ENCODE measurements at places on chromosomes 16 and 17.

DNA sequence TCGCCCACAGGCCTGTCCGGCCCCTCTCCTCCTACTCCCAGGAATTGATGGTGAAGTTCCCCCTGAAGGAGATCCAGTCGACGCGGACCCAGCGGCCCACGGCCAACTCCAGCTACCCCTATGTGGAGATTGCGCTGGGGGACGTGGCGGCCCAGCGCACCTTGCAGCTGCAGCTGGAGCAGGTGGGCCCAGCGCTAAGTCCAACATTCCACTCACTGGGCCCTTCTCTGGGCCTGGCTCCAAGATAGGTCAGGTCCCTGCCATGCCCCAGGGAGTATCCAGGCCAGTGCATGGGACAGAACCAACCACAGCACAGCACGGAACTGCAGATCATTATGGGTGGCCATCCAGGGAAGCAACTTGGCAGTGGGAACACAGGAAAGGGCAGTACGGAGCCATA, 9.9 kb upstream of the ALKBH5 start:
- DNase-seq, result no peak

DNA sequence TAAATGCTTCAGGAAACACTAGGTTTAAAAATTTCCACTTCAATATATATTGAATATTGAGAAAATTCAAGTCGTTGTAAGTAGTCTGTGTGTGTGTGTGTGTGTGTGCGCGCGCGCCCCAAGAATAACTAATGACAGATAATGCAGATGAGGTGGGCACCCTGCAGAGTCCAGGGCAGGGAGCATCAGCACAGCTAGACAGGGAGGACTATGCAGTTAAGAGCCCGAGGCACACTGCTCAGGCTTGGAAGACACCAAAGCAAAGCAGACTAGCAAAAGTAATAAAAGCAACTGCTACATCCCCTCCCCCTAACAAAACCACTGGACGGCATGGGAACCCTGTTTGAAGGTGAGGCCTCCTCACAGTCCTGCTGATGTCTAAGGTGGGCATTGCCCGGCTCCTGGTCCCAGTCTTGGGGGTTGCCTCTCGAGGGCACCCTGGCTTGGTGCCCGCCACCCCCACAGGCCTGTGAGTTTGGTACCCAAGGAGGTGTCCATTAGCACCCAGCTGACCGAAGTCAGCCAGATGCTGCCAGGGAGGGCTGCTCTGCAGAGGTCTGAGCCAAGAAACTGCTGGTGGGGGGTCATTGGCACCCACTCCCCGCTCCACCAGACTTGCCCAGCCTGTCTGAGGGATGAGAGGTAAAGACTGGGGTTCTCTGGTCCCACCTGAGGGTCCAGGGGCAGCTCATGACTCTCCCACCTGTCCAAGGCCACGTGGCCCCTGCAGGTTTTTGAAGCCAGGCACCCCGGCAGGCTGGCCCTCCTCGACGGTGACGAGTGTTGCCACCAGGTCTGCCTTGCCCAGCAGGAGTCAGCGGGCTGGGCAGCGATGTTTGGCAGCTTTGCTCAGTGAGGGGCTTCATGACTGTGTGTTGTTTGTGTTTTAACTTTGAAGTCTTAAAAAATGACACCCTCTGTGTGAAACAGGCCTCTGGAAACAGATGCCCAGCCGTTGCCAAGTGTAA, 18.7 kb downstream of the LRRC75A start:
- no peak for DNase-seq

GRCh38 chr16:10253409-10253808, 71.2 kb upstream of the GRIN2A start:
- no peak for DNase-seq

GRCh38 chr17:6380915-6381438, 53.9 kb downstream of the AIPL1 start:
- DNase-seq, result no peak

GRCh38 chr16:79632289-79632688, 31.8 kb upstream of the MAF start:
- DNase-seq, result no peak

DNA sequence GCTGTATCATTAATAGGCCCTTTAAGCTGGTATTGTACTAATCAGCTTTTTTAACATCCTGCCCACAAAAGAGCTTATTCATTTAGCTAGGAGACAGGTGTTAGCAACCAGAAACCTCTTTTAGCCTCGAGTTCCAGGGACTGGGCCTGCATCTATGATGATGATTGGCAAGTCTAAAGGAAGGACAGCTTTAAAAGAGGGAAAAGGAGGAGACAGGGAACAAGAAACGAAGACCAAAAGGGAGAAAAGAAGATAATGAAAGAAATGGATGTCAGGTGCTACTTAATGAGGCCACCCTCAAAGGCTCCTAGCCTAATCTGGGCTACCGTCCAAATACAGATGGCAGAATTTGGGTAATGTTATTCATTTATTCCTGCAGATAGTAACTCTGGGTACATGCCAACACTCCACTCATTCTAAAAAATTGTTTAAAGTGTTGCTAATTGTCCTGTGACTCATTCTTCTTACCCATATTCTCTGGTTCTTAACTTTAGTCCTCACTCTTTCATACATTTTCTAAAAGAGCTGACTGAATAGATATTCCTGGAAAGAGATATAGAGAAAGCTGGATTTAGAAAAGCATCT, 18.7 kb upstream of the RFFL start:
- DNase-seq, result peak; percentile 68

DNA sequence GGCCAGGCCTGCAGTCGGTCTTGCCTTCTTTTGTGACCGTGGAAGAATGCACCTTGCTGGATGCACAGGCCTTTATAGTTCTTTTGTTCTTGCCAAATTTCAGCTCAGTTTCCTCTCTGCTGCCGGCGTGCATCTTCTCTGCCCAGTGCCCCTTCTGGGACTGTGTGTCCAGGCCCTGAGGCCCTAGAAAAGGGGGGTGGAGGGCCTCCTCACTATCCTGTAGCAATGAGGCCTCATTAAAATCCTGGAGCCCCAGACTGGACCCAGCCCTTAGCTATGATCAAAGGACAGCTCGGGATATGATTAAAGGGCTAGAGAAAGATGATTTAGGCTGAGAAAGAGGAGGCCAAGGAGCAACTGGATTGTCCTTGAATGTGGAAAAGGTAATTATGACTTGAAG, 229.8 kb downstream of the SEC14L1 start:
- DNase-seq, result no peak

- no peak for DNase-seq
Measured at GRCh38 chr17:77869665-77870132, 88.8 kb upstream of the TNRC6C start.

DNA sequence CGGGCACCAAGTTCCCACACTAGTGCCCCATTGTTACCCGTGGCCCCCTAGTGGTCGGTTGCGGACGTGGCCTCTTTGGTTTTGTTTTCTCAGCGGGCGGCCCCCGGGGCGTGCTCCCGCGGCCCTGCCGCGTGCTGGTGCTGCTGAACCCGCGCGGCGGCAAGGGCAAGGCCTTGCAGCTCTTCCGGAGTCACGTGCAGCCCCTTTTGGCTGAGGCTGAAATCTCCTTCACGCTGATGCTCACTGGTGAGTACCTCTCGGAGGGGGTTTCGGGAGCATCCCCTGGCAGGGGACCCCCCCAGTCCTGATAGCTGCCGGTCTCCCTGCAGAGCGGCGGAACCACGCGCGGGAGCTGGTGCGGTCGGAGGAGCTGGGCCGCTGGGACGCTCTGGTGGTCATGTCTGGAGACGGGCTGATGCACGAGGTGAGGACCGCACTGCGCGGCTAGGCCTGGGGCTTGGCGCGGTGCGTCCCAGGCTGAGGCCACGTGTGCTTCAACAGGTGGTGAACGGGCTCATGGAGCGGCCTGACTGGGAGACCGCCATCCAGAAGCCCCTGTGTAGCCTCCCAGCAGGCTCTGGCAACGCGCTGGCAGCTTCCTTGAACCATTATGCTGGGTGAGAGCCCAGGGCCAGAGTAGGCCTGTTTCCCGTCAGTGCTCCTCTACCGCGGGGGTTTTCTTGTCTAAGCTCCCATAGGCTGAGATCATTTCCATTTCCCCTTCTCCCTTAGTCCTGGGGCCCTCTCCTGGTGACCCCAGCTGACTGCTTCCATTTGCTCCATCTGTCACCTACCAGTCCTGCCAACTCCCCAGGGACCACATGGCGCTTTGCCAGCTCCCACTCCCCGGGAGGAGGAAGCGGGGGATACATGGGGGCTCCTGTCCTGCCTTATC, 1.7 kb downstream of the SPHK1 start:
- peak; percentile 94 for DNase-seq

- no peak for DNase-seq
Measured at GRCh38 chr16:75354170-75354569, 79.1 kb downstream of the CFDP1 start.

DNA sequence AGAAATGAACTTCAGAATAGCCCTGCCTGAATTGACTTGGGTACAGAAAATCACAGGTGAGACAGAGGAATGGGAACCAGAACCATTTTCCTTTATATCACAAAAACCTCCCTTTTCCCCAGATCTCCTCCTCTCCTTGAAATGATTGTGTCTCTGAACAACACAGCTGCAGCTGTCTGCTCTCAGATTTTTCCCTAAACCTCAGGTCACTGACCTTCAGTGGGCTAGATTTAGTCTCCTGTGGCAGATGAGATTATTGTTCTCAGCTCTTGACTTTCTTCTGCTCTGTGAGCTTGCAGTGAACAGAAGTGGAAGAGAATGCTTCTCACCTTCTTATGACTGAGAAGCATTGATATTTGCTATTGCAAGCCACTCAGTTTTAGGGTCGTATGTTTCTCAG, 92.3 kb upstream of the FAM20A start:
- no peak for DNase-seq

DNA sequence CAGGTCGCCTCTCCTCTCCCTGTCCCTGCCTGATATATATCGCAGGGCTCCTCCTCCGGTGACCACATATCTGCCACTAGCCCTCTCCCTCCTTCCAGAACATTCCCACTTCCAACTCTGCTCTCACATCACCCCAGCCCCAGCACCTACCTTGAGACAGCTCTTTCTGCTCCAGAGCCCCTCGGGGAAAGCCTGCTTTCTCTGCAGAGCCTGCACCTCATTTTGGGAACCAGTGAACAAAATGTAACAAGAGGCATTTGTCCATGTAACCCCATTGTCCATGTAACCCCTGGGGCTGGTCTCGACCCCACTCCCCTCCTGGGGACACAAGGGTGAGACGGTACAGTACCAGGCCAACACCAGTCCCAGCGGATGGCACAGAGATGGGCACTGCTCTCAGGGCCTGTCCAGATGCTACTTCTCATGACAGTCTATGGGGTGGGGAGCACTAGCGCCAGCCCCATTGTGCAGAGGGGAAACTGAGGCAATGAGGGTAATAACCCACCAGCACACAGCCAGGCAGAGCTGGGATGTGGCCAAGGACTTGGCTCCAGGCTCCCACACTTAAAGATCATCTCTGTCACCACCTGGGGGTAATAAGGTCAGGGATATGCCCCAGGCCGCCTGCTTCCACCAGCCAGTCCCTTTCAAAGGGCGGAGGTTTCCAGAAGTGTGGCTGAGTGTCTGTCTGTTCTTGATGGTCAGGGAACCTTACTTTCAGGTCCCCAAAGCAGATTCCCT, 42.9 kb downstream of the TBC1D16 start:
- DNase-seq, result no peak

DNA sequence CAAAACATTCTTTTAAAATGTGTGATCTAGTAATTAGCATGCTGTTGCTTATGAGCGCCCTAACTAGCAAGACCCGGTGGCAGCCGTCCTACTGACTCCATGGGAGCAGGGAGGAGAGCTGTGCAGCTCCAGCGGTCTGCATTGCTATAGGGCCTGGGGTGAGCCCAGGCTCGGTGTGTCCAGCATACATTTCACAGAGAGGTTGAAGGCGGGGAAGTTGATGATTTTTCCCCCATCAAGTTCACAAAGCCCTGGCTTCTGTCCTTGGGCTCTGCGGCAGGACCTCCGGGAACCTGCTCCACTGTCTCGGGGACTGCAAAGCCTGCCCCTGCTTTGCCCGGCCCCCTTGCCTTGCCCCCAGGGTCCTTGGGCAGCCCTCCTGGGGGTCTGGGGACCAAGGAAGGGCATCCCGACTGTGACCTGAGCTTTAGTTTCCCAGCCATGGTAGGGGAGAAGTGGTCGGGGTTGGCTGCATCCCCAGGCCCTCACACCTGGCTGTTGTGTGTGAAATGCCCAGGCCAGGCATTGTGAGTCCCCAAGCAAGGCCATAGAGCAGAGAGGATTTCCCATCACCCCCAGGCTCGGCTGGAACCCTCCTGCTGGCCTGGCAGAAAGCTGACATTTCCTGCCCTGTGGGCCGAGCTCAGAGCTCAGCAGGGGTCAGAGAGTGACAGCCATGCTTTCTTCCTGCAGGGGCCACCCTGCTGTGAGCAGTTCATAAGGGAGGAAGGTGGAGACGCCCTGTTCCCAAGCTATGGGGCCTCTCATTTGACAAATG, 24.8 kb downstream of the KCNJ12 start:
- DNase-seq, result no peak

- no peak for DNase-seq
Measured at GRCh38 chr16:30145657-30146056, 22.6 kb upstream of the MAPK3 start.

DNA sequence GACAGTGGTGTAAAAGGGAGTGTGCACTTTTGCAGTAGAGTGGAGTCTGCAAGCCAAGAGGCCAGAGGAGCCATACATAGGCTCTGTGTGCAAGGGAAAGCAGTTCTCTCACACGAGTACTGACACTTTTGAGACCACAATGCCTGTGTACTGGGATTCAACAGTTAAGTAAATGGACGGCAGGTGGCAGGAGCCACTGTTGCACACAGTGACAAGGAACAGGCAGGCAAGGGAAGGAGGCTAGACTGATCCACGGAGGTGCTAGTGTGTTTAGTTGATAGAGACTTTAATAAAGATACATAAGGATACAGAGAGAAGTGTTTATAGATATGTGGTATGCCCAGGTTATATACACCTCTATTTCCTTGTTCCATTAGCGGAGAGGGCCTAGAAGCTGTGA, 67.0 kb downstream of the MPRIP start:
- DNase-seq, result no peak

Measured in AG20443 (cell line).